ENCODE measurements at places on chromosomes 3 and 15.

- DNase-seq, result no peak
Measured at GRCh38 chr15:25930931-25931330, 67.8 kb upstream of the ATP10A start.

- no peak for DNase-seq
Measured at GRCh38 chr15:83288381-83288801, 3.9 kb upstream of the BNC1 start.

DNA sequence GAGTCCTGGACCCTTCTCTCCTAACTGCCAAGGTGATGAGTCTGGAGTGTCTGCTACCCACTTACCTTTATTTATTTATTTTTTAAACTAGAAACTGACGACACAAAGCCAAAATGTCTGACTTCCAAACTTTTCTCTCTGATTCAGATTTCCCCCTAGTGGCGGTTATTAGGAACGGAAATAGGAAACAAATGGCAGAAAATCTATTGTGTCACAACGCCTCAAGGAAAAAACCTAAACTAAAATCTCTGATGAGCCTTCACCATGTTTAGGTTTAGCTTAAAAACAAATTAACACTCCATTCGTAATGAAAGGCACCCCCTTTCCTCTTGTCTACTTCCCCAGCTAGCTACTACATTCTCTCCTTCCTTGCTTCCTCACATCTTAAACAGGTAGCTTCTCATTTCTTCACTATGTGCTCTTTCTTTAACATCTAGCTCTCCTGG is 94.0 kb upstream of the MEX3B start:
- DNase-seq, result peak; percentile 4

DNA sequence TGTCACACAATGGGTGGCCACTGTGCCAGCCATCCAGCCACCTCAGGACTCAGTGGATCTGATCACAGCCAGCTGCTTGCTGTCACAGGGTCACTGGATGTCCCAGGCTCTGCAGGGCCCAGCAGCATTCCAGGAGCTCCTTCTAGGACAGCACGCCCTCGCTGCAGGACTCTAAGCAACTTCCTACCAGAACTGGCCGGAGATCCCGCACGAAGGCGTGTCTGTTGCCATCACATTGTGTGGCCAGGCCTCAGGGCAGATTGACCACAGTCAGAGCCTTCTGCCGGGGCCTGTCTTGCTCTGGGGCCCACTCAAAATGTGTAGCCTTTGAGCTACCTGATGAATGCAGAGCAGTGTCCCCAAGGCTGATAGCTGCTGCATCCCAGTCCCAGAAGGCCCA is 24.6 kb downstream of the DNAJB8 start:
- no peak for DNase-seq

DNA sequence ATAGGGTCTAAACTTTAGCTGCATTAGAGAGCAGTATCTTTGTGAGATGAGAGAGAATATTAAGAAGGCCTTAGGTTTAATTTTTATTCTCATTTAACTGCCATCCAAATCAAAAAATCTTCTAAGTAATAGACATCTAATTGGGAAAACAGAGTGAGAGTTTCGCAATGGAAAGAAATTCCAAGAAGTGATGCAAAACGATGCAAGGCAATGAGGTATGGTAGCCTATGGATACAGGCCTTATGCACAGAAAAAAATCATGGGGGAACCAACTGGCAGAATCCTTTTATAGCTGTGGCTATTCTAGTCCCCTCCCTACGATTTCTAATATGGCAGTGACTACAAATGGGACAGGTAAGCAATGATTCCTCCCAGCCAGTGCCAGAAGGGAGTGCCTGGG is 225.9 kb downstream of the GREM1 start:
- DNase-seq, result no peak

- no peak for DNase-seq
Measured at GRCh38 chr3:172073262-172073915, 34.0 kb downstream of the FNDC3B start.

DNA sequence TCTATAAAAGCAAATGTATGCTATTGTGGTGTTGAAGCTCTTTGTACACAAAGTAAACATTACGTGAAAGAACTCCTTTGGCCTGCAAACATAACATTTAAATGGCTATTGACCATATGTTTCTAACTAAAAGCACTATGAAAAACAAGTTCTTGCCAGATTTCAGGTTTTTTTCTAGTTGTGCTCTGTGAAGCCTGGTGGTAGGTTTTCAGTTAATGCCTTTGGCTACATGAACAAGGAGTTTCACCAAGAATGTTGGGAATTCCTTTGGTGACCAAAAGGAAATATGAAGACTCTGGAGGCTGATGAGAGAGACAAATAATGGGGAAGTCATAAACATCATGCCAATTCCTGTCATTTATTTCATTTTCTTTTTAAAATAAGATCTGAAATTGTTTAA is 66.0 kb downstream of the RBMS3 start:
- no peak for DNase-seq

GRCh38 chr3:147119989-147120388 is 286.4 kb downstream of the ZIC4 start:
- DNase-seq, result no peak

- DNase-seq, result no peak
Measured at GRCh38 chr15:90936823-90937222, 1.7 kb downstream of the UNC45A start.

GRCh38 chr3:71010726-71011455 is 572.6 kb downstream of the FOXP1 start:
- DNase-seq, result no peak

DNA sequence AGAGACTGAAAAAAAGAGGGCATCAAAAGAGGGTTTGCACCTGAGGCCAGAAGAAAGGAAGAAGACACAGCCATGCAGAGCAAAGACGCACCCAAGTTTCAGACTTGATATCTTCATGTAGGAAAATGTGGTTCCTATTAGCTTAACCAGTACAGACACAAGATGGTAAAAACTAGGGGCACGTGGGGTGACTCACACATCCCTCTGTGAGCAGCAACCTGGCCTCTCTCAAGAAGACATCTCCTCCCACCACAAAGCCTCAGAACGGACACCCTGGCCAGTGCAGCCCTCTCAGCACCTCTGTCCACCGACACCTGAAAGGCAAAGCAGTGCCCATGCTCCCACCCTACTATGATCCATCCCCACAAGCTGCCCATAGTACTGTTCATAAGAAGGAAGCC is 33.3 kb downstream of the GLB1 start:
- no peak for DNase-seq

DNA sequence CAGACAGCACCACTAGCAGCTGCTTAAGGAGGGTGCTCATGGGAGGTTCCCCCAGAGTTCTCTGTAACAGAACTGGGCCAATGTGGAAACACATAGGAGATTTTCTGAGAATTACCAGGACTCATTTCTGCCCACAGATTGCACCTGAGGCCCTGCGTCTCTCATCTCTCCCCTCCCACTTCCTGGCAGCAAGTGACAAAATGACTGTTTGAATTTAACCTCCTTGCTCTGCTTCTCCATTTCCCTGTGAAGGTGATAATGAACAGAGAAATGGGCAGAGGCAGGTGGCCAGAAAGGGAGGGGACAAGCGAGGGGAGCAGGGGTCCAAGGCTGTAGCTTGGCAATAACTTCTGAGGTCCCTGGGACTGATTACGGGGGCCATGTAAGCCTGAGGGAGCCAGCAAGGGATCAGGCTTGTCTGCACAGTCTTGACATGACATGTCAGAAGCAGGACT is 8.0 kb downstream of the EPHB1 start:
- DNase-seq, result no peak

- DNase-seq, result no peak
Measured at GRCh38 chr15:90957031-90957790, 2.5 kb downstream of the RCCD1 start.

GRCh38 chr3:13403213-13403819 is 16.8 kb downstream of the NUP210 start:
- DNase-seq, result no peak

DNA sequence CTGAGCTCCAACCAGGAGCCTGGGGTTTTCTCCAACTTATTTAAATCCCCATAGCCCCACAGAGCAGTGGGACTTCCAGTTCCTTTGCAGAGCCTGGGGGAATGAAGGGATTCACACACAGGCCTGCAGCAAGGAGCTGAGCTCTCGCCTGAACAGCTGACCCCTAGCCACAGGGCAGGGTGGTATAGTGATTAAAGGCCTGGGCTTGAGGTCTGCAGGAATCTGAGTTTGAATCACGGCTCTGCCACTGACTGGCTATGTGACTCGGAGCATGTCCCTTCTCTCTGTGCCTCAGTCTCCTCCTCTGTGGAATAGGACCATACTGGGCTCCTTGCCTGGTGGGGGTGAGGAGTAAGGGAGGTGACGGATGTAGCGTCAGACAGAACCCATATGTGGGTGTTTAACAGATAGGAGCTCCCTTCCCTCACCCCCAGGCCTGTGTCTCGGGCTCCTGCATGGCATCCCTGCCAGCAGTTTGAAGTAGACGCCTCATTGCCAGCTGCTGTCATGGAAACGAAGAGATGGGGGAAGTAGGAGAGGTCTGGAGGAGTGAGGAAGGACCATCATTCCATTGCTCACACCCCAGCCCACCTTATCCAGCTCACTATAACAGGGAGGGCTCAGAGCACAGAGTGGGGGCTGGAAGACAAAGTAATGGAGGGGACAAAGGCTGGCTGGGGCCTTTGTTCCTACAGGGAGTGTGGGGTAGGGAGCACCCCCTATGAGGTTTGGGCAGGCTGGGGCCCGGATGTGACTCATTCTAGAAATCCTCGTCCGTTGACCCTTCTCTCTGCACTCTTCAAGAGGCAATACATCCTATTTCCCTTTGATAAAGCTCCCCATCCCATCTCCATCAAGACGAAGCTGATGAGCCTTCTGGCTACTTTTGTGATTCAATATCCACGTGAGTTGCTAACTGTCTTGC is 14.8 kb downstream of the HRH1 start:
- no peak for DNase-seq

DNA sequence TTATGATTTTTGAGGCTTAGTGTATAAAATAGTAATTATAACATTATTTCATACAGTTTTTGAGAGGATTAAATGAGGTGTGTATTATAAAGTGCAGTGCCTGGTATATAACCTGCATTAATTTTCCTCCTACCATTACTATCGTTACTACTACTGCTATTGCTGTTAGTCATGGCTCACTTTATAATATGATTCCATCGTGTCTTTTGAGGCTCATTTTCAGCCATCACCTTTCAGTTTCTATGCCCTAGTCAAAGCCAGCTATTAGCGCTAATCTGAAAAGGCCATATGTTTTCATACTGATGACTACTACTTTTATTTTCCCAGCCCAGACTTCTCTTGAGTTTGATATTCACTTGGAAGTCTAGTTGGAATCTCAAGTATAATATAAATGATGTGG is 5.5 kb downstream of the MEF2A start:
- no peak for DNase-seq

Measured in NCI-H2107 (cell line).